ENCODE measurements at places on chromosomes 2 and 18.

DNA sequence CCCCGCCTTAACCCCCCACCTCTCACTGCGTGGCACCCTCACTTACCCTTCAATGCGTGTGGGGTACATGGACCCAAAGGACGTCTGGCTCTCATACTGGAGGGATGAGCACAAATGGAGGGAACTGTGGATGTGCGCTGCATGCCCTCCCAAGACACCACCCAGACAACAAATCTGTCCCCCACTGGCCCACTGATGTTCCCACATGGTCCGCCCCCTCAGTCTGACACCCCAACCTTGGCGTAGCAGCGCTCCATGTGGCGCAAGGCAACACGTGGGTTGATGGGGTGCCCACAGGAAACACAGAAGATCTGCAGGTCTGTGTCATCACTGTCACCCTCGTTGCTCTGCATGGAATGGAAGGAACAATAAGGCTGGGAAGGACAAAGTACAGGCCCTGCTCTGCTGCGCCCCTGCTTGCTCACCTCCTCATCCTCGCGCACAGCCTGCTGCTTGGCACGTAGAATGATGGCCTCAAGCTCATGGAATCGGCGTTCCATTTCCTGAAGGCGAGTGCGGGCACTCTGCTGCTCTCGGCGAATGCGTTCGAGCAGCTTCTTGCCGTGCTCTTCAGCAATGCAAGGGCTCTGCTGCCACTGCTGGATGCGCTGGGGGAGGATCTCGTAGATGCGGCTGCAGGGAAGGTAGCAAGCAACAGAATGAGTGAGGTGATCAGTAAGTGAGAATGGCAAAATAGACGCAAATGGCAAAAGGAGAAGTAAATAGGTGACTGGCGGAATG, 2.3 kb upstream of the MBD1 start:
- no peak for DNase-seq

DNA sequence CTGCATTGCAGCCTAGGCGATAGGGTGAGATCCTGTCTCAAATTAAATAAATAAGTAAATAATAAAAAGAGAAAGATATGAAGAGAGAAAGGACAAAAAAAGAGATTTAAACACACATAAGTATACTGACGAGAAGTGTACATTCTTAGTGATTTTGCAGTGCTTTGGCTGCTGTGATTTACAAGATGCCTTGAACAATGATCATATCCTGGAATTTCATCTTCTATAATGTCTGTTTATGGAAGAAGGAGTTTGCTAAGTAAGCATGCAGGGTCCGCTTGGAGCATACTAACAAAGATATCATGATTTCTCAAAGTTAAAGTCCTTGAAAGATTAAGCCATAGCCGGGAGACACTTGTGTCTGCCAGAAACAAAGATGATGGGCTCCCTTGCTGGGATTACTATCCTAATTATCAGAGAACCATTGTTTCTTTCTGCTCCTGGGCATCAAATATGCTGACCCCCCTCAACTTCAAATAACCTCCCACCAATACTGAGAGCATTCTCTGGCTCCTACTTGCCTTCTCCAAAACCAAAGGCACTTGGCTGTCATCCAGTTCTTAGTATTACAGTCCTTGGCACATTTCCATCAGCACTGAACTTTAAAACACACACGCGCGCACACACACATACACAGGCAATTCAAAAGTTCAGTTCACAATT, 47.5 kb upstream of the STAM2 start:
- DNase-seq = peak; percentile 27

DNA sequence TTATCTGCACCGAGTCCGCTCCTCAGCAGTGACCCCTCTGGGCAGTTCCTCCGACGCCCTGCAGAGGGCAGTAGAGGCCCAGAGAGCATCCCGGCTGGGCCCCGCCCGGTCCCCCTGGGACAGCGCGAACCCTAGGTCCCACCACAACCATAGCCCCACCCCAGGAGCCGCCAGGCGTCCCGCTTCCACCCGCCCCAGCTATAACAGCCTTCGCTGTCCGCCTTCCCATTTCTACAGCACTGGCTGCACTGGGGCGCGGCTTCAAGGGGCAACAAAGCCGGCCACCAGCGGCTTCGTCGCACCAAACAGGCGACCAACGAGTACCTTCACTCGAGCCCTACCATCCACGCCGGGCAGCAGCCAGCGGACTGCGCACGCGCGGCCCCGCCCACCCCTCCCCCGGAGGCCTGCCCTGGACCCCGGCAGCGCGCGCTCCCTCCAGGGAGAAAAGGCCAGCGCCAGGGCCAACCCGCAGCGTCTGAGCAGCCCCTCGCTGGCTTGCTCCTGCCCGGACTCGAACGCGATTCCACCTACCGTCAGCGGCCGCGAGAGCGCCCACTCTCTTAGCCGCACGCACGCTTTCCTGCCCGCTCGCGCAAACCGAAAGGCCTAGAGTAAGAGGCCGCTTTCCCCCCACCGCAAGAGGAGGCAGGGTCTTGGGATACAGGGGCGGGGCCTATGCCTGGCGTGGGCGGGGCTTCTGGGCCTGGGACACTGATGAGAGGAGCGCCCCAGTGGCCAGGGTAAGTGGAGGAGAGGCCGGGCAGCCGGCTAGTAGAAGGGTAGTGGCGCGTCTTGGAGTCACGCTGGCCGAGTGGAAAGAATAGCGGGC, at the start of gene NHEJ1:
Gene NHEJ1, minus strand, starts transcription at position 630 of the 832 bp plus-strand sequence. CDS start 2,453 bp downstream, outside the sequence.
- peak; percentile 97 for DNase-seq

- DNase-seq = peak; percentile 38
These were observed 186.5 kb downstream of the LNPK start for GRCh38 chr2:175815537-175815936.

GRCh38 chr2:107376909-107377308, 449.8 kb upstream of the RGPD4 start:
- no peak for DNase-seq

- DNase-seq = no peak
These were observed 153.3 kb upstream of the ITGA6 start for GRCh38 chr2:172273910-172274571.

DNA sequence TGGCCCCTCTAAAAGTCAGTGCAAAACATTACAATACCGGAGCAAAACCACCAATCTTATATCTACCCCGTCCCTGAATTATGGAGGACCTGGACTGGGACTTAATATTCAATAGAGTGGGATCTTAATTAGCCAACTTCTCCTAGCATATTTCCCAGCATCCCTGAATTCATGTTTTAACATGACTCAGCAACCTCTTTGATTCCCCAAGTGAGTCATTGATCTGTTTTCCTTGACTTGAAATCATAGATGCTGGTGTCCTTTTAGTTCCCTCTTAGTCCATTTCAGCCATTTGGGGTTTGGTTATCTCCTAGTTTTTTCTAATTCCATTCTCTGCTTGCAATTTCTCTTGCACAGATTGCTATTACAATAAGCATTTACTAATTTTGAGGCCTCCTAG, 677.7 kb upstream of the CELF4 start:
- no peak for DNase-seq

- DNase-seq = no peak
These were observed 54.6 kb downstream of the INHBB start for GRCh38 chr2:120400551-120400950.

- no peak for DNase-seq
These were observed 33.5 kb downstream of the MGAT5 start for GRCh38 chr2:134287323-134287722.

GRCh38 chr2:86235196-86235980, 36.1 kb downstream of the MRPL35 start:
- no peak for DNase-seq

DNA sequence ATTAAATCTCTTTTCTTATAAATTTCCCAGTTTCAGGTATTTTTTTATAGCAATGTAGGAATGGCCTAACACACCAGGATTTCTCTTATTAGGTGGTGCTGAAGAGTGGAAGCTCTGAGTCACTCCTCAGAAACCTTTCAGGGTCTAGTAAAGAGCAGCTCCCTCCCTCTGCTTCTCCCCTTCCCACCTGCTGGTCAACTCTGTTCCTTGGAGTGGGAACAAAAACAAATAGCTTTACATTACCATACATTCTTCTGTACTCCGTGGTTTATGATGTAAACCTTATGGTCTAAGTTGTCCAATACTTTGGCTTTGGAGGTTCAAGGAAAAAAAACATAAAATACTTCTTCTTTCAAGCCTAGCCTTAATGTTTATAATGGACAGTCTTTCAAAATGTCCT, 2.7 kb upstream of the IL1R1 start:
- DNase-seq = no peak

- DNase-seq = peak; percentile 13
These were observed 1.2 kb downstream of the ATG9A start for GRCh38 chr2:219228041-219228910.

All from AG08395 (cell line).